LoVo (cell line): ENCODE measurements at places on chromosomes 1 and 21.

DNA sequence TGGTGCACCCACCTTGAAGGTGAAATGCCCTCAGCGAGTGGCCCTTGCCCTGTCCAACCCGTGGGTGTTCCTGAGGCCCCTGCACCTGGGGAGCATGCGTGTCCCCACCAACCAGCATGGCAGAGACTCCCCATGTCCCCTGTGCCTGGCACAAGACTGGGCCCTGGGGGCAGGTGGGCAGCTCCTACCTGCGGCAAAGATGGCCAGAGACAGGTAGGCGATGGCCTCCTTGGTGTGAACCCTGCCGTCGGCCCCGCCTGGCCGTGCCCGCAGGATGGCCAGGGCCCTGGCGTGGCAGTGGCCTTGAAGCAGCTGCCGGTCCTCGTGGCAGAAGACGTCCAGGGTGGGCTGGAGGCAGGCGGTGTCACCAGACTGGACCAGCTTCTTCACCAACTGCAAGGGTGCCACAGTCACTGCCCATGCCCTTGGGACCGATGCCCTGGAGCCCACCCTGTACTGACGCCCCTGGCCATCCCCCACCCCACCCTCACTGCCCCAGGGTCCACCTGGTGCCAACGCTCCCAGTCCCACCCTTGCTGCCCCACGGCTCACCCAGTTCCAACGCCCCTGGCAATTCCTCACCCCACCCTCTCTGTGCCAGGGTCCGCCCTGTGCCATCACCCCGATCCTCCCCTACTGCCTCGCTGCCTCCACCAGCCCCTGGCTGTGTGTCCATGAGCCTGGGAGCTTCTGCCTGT lies 15.7 kb downstream of the TTC34 start:
- no peak for DNase-seq

GRCh38 chr1:39675220-39675619 lies 3.3 kb upstream of the NT5C1A start:
- no peak for DNase-seq

GRCh38 chr1:205279986-205280385 lies 41.6 kb downstream of the NUAK2 start:
- no peak for DNase-seq

DNA sequence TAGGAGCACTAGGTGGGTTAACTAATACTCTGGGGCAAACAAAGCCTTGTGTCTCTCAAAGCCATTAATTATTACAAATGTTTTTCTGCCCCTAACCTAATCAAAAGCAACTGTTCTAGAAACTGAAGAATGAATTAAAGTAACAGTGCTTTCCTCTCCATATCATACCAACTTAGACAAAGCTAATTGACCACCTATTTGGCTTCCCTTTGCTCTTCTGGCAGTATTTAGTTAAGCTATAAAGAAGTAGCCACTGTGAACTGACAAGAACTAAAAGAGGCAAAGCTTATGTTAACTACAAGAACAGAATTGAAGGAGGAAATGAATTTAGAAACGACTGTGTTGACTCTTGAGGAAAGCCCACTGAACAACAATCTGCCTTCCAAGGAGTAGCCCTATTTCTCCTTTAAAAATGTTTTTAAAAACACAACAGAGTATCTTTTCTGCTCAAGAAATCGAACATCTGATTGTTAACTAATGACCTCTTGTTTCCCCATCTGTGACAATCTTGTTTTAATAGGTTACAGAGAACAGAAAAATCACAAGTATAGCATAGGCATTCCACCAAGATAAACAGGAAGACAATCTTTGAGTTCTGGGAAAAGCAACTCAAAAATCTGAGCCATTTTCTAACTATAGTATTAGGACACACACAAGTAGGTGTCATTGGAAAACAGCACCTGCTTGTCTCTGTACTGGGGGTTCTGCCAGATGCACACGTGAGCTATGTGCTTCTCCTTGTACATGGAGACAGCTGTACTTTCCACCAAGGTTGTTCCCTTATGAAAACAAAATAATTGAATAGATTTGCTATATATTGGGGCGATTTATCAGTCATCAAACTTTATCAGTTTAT lies 3.1 kb upstream of the EGLN1 start:
- DNase-seq: no peak
